ENCODE measurements at places on chromosomes 1 and 21. TPM values are rescaled to one million over a fixed set of nuclear protein-coding genes. Genes with fewer than 3 reads are reported as not detected.

DNA sequence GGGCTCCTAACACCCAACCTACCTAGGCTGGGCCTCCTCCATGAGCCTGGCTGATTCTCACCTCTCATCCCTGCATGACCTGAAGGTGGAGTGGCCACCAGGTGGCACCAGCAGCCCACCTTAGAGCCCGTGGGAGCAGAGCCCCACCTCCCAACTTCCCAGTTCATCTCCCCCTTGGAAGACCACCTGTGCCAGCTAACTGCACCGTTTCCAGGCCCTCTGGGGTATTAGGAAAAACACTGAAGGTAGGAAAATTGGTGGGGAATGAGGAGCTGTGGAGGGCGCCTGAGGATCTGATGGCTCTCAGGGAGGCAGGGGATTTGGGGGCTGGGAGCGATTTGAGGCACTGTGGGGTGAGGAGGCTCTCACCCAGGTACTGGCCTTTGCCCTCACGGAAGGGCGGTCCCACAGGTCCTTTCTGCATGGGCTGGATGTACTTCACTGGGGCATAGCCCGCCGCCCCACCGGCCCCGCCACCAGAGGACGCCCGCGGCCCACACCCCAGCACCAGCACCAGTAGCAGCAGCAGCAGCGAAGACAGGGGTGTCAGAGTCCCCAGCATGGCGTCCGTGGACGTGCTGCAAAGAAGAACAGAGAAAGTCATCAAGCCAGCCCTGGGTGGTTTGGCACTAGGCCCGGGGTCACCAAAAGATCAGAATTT, 11.1 kb downstream of the ADPRS start:
- DNase-seq, result peak; percentile 82

PTTG1IP gene
- 195 TPM for total RNA-seq

DNA sequence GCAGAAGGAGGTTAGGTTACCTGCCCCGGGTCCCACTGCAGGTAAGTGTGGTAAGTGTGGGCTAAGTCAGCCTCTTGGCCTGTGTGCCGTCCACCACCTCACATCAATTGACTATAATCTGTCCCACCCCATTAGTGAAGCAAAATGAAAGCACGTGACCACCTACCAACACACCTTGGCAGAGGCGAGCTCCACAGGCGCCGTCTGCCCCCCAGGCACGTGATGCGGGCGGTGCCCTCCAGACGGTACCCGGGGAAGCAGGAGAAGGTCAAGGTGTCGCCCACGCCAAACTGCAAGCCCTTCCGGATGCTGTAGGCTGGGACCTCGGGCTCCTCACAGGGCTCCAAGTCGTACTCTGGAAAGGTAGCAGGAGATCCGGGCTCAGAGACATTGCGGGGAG, 149.5 kb upstream of the HMGB4 start:
- DNase-seq, result no peak

GRCh38 chr21:16942703-16943102, 570.1 kb upstream of the CXADR start:
- no peak for DNase-seq

DNA sequence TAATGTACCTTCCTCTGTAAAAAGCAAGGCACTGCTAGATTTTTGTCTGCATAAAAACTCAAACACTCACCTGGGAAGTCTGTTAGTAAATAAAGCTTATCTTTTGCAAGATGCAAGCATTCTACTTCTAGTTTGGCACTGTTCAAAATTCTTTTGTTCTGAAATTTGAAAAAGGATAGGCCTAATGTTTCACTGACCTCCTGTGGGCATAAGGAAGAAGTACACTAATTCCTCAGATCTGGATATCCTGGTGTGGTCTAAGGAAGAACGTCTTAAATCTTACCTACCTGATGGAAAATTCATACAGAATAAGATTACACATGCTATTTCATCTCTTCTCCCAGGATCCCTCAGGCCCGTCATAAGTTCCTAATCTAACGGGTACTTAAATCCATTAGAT, 93.5 kb upstream of the CAMK1G start:
- no peak for DNase-seq

KRTAP21-2 gene
- total RNA-seq, result not detected

ZNF687 gene
- 7.6 TPM for total RNA-seq

AKR7A3 gene
- total RNA-seq, result 84.9 TPM

BMP8B gene
- total RNA-seq, result 0.70 TPM

DNA sequence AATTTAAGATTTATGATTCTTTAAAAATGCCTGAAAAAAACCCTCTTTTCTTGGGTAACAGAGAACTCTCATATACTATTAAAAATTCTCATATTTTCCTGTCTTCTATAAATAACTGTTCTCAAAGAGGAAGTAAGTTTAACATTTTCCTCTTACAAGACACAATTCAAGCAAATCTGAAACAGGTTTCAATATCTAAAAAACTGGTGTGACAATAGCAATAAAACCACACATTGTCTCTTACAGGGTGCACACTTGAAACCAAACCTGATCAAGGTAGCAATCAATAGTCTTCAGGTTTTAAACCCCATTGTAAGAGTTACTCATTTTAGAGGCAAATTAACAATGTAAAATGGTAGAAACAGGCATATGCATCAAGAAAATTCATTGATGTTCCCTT, 28.0 kb downstream of the FUBP1 start:
- DNase-seq, result no peak
